ENCODE measurements at places on chromosomes 1 and 21.

DNA sequence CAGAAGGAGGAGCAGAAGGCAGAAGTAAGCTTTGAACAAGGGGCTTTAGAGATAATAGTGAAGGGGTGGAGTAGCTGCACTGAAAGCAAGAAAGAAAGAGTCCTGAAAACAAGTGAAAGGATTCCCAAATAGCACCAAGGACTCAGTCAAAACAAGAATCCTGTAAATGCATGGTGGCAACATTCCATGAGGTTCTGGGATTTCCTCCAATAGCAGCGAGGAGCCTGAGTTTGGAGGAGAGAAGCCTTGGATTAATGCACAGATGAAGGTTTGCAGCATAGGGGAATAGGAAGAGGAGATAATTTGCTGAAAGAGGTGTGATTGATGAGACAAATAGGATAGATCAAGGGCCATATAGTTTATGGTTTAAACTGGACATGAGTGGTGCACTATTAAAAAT, 10.9 kb downstream of the KRTAP22-2 start:
- DNase-seq: peak; percentile 33

GRCh38 chr1:53575955-53576320, 116.7 kb downstream of the DMRTB1 start:
- DNase-seq: no peak

DNA sequence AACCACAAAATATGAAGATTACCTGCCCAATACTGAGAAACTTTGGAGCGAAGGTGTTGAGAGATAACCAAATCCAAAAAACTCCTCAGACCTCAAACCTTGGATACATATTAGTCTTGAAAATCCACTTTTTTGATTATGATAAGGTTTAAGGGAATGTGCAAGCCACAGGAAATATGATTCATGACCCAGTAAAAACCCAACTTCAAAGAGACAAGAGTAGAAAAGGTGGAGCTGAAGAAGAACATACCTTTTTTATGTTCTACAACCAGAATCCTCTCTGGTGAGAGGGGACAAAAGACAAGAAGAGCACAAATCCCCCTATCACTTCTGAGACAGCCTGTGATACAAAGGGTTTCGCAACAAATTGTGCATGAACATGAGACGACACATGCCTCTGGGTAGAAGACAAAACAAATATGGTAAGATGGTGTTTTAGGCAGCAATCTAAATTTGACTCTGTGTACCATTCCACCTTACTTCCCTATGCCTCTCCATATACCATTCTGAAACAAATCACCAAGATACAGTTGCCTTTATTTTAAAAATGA, 37.3 kb downstream of the COL24A1 start:
- DNase-seq: no peak

DNA sequence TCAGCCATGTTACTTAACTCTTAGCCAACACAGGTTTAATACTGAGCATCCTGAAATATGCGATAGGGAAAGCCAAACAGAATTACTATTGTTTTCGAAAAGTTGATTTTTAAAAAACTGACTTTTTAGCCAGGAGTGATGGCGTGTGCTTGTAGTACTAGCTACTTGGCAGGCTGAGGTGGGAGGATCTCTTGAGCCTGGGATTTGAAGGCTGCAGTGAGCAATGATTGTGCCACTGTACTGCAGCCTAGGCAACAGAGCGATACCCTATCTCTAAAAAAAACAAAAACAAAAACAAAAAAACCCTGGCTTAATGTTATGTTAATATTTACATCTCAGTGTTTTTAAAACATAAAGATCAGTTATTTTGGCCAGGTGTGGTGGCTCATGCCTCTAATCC, 16.7 kb downstream of the NMNAT1 start:
- DNase-seq: no peak

DNA sequence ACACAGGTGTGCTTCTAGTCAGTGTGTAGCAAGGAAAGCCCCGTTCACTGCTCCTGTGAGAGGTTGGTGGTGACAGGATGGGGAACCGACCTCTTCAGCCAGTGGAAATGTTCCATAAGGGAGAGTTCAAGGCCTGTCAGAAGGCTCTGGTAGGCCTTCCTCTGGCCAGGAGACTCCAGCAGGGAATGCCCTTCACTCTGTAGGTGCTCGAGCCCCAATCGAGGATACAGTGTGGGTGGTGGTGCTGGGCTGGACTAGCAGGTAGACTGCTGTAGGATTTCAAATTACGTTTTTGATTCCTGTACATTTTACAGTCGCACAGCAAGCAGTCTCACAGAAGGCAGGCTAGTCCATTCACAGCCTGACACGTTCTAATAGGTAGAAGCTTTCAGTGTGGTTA, 37.8 kb downstream of the NCF2 start:
- no peak for DNase-seq

DNA sequence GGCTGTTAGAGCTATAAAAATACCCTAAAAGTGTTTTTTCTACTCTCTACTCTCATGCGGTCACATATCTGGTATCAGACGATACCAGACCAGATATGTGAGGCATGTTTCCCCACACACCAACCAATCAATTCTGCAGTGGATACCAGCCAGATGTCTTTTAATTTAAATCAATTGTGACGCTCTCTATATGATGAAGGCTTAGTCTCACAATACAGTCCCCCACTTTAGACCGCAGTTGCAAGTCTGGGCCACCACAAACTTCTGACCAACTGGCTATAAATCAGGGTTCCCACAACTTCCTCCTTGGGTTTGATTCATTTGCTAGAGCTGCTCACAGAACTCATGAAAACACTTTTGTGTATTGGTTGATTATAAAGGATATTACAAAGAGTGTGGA, 586.1 kb upstream of the ZP4 start:
- DNase-seq: no peak

DNA sequence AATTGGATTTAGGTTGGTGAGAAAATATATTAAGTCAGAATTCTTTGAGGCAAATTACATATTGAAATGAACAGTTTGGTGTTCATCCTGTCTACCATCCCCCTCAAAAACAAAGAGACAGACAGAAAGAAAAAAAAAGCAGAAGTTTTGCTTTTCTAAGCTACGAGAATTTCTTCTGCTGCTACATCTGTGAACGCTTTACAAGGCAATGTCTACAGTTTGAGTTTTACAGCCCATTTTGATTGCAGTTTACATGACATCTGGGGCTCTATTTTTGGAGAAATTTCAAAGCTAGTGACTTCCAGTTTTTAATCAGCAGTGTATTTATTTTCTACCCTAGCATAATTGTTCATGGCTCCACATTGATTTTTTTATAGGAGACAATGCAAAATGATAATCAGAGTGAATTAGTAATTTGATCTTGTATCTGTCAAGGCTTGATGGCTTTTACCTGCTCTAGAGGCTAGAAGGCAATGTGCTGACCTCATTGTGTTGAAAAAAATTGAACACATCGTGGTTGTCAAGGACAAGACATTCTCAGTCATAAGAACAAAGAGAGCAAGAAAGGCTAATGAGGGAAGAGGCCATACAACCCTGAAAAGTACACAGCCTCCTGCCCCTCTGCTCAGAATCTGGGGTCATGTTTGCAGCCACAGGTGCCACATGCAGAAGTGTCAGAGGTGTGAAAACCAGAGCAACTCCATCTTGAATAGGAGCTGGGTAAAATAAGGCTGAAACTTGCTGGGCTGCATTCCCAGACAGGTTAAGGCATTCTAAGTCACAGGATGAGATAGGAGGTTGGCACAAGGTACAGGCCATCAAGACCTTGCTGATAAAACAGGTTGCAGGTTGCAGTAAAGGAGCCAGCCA, 201.0 kb upstream of the CAMK1G start:
- no peak for DNase-seq

- DNase-seq: no peak
These were observed 2.7 kb downstream of the HUNK start for GRCh38 chr21:31875496-31876015.

DNA sequence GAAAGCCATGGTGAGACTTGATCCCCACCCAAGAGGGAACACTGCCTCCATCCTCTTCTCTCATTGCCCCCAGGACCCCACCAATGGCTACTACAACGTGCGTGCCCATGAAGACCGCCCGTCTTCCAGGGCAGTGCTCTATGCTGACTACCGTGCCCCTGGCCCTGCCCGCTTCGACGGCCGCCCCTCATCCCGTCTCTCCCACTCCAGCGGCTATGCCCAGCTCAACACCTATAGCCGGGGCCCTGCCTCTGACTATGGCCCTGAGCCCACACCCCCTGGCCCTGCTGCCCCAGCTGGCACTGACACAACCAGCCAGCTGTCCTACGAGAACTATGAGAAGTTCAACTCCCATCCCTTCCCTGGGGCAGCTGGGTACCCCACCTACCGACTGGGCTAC, 86.1 kb upstream of the CD1D start:
- no peak for DNase-seq

- DNase-seq: no peak
These were observed 142.0 kb downstream of the IGSF21 start for GRCh38 chr1:18249631-18250030.

DNA sequence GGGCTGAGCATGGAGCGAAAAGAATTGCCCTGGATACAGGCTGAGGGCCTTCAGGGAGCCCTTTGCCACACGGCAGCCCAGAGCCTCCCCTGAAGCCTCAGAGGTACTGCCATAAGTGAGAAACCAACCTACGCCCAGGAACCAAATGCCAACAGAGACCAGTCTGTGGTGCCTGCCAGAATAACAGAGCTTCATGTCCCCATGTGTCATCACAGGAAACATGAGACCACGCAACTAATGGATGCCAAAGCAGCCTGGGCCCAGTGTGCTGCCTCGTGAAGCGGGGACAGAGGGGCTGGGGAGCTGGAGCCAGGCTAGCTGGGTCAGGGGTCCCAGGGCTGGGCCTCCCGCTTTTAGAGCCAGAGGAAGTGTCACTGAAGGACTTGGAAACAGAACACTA, 18.7 kb upstream of the STUM start:
- DNase-seq: no peak

DNA sequence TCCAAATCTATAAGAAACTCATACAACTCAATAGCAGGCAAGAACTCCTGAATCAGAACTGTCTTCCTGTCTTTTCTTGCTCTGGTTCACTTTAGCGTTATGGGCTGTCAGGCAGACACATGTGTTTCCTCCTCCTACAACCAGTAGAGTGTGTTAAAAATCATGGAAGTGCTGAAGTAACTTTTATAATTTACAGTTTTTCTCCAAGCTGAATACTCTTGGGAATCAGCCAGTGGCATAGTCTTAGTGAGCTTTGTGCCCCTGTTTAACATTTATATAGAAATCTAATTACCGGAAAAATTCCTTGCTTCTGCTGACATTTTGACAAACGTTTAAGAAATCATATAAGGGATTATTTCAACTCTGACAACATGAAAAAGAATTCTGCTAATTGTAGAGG, 113.1 kb upstream of the RGS18 start:
- DNase-seq: no peak

DNA sequence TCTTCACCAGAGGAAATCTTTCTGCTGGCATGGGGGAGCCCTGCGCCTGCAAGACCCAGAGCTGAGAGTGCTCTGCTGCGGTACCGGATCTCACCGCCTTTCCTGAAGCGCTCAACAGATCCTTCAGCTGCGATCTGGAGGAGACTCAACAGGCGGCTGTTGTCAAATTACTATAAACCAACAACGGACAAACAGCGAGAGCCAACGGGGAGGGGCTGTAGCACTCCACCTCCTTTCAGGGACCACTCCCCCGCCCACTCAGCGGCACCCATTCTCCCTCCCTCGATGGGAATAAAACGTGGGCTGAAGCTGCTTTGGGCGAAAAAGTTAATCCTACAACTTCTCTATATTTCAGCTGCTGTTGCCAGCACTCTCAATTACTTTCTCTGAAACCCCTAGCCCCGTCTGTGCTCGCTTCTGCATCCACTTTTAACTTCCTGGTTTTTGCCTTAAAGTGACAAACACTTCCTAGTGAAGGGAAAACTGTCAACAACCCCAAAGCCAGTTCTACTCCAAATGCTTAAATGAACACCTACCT, at the start of gene FMO5:
Gene FMO5, minus strand, starts transcription at position 147 of the 538 bp plus-strand sequence. CDS start 310 bp downstream, outside the sequence.
- peak; percentile 76 for DNase-seq

- DNase-seq: no peak
These were observed 42.4 kb downstream of the CASQ2 start for GRCh38 chr1:115726161-115726560.

GRCh38 chr1:169877800-169878491, 15.8 kb downstream of the SCYL3 start:
- no peak for DNase-seq

GRCh38 chr1:183023146-183023600, at the start of gene LAMC1:
Gene LAMC1 (plus strand): TSS chr1:183023420. CDS start chr1:183023717, 297 bp downstream.
- peak; percentile 97 for DNase-seq

DNA sequence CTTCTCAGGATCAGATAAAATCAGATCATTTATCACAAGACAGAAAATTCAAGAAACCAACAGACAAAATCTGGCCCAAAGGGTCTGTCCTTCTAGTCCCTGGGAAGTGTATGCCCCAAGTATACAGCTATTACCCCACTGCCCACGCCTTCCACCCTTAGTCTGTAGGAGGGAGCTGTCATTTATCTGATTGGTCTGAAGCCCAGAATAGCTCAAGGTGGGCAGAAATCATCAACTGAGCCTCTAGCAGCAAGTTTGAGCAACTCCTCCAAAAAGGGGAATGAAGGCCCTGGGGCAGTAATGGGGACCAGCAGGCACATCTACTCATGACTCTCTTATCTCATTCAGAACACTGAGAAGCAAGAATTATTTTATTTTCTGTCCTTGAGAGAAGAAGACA, 126.9 kb downstream of the MATN1 start:
- no peak for DNase-seq

GRCh38 chr21:34846601-34847112, 177.9 kb downstream of the CLIC6 start:
- peak; percentile 51 for DNase-seq

GRCh38 chr1:50658459-50659076, 235.3 kb upstream of the DMRTA2 start:
- DNase-seq: peak; percentile 60

GRCh38 chr1:8312235-8313218, 5.4 kb upstream of the SLC45A1 start:
- DNase-seq: no peak

DNA sequence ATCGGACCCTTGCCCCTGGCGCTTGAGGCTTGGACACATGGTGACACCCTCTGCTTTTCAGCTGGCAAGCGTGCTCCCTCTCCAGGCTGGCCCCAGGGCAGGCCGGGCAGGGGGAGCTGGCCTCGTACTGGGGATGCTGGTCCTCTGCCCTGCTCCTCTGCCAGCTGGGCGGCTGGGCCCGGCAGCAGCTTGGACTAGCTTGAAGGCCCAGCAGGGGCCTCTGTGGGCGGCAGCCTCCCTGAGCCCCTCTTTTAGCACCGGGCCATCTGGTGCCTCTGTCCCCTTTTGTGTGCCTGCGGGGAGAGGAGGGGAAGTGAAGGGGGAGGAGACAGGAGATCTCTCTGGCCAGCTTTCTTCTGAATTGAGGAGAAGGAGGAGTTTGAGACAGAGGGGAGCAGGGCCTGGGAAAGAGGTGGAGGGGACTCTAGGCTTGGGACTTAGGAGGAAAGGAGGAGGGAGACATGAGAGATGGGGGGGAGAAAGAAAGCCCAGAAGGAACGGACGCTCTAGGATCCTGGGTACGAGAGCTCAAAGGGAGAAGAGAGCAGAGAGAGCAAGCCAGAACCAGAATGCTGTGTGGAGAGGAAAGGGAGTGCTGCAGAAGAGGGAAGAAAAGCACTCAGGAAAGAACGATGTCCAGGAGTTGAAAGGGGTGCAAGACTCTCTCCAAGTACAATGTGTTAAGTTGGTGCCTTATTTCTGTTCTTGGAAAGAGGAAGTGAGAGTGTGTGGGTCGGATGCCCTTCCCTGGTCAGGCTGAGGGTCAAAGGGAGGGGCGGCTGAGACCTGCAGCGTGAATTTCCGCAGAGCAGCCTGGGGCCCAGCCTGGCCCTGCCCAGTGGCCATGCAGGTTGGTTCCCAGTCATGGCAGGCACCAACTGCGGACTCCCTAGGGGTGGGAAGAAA, 40.3 kb downstream of the IER5 start:
- DNase-seq: peak; percentile 87

GRCh38 chr1:45266151-45266801, 59.9 kb upstream of the ZSWIM5 start:
- DNase-seq: no peak

Data from neural progenitor cell (in vitro differentiated cells).